ENCODE measurements at places on chromosomes 1 and 21.
A peak's percentile ranks its signal among the peaks of the same experiment; 100 is the strongest.

DNA sequence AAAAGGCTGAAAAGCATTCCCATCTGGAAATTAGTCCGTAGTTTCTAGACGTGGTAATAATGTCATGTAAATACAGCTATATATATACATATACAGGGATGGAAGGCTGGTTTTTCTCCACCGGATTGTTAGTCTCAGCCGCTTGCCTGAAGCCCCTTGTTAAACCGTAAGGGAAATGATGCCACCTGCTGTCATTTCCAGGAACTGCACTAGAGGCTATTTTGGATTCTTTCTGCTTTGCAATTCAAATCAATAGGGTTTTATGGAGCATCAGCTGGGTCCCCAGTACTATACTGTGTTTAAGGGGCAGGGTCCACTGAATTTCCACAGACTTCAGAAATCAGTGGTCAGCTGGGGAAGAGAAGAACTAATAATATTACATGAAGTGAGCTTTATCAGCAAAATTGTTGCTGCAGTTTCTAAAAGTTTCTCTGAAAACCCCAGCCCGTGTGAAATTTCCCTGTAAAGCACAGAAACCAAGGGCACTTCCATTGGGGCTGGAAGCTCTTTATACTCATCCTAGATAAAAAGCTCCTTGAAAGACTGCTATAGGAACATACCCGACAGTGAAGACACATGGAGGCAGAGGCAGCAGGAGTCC, 33.8 kb upstream of the MPZL1 start:
- peak; percentile 58 for DNase-seq

GRCh38 chr1:8825985-8826481, 8.6 kb upstream of the RERE start:
- DNase-seq = no peak

DNA sequence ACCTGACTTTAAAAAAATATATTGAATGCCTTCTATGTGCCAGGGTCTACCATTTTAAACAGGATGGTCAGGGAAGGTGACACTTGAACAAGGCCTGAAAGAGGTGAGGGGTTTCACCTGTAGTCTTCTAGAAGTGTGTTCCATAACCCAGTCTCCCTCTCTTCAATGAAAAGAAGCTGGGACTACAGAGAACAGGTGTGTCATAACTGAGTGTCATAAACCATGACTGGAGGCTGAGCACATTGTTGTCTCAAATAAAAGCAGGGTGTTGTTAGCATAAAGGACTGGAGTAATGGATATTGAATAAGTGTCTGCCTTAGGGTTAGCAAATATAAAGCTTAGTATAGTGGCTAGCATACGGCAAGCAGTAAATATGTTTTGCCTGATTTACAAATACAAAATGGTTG, 65.4 kb downstream of the SYDE2 start:
- DNase-seq = no peak

DNA sequence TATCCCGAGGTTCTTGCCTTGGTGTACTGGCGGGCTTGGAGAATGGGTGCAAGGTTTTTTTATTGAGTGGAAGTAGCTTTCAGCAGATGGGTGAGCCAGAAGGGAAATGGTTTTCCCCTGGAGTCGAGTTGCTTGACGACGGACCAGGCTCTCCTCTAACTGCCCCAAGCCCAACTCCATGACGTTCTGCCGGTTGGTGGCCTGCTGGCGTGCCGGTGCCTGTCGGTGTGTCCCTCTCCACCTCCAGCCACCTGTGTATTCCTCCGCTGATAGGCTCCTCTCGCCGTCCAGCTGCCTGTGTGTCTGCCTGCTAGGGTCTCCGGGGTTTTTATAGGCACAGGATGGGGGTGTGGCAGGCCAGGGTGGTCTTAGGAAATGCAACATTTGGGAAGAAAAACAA, 34.3 kb upstream of the PTGFRN start:
- no peak for DNase-seq

All from T-helper 2 cell (primary cell).